ENCODE measurements at places on chromosomes 5 and 9. TPM values are rescaled to one million over a fixed set of nuclear protein-coding genes. Genes with fewer than 3 reads are reported as not detected.

GRCh38 chr9:36858805-36859375, 175.2 kb downstream of the PAX5 start:
- no peak for DNase-seq

GRCh38 chr5:87074934-87075541, 192.6 kb upstream of the RASA1 start:
- DNase-seq, result no peak

GABRA6 gene
- not detected for total RNA-seq

DNA sequence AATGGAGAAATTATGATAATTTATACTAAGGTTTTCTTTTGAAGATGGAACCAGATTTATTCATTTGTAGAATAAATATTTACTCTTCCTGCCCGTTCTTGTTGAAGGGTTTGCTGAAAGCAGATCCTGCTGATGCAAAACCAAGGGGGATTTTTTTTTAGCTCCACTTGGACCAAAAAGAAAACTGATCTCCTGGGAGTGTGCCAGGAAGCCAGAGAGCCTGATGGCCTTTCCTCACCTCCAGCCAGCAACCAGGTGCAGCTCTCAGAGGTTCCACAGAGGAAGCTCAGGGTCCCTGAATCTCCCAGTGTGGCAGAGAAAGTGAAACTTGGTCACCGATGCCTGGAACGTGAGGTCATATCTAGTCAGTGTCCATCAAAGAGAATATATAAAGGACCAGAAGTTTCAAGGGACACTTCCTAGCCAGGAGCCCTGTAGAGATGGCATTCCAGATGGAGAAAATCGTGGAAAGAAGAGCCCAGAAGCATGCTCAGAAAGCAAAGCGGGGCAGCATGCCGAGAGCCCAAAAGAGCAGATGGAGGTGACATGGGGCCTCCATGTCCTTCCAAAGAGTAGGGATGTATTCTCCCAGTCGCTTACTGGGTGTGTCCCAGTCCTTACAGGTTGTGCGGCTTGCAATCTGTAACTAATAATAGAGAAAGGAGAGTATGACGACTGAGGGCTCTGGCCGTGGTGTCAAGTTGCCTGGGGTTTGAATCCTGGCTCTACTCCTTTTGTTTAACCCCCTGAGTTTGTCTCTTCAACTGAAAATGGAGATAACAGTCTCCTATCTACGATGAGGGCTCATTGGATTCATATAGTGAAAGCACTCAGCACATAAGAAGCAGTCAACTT, 12.2 kb downstream of the AFAP1L1 start:
- no peak for DNase-seq

DNA sequence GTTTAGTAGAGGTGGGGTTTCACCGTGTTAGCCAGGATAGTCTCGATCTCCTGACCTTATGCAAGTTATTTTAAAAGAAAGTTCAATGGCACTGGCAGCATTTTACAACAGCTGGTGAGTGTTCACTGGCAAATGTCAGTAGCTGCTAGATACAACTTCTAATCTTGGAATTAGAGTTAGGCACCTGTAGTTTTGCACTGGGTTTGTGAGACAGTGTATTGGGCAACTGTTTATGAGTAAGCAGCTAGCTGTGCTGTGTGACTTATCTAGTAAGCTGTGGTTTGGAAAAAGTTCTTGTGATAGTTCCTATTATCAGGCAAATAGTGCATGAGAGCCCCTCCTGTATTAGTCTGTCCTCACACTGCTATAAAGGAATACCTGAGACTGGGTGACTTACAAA, 61.5 kb downstream of the UBE2QL1 start:
- no peak for DNase-seq

DNA sequence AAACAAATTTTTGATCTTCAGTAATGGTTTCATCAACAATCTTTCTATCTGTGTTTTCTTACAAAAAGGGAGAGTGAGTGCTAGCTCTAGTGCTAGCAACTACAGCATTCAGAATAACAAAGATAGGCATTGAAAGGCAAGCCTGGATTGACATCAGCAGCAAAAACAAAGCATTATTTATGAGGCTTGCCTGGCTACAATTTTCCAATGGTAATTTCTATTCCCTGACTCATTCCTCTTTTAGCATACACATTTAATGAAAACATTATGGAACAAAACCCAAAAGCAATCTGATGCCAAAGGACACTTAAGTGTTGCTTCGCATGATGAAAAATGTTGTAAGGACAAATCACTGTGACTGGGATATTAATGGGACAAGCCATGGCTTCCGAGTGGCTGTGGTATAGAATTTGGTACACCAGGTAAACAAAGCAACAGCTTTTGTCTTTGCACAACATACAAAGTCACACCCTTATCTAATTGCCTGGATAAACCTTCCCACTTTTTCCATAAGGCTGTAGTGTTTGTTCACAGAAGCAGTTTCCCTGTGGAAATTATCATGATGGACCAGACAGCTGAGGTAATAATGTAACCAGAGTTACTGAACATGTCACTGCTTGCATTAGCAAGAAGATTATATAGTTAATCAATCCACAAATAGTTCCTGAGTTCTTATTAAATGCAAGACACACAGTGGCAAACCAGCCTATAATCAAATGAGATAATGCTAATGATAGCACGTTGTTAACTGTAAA, 179.8 kb upstream of the EDIL3 start:
- DNase-seq, result no peak

- no peak for DNase-seq
Measured at GRCh38 chr9:7387840-7388239, 411.7 kb downstream of the DMAC1 start.

DNA sequence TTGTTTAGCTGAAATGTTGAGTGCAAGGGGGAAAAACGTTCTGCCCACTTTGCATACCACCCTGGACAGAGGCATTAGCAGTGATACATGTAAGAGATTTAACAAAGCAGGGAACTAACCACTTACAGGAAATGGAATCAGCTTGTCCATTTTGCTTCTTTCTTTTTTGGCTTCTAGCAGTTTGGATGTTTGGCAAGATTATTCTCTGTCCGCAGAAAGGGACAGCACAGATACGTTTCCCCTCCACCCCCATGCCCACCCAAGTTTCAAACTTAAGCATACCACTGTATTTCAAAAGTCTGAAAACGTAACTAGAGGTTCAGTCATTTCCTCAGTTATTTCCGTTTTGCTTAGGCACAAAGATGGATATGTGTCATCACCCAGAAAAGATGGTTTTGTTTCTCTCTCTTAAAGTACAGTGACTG, 118.4 kb downstream of the GDNF start:
- DNase-seq, result no peak

DNA sequence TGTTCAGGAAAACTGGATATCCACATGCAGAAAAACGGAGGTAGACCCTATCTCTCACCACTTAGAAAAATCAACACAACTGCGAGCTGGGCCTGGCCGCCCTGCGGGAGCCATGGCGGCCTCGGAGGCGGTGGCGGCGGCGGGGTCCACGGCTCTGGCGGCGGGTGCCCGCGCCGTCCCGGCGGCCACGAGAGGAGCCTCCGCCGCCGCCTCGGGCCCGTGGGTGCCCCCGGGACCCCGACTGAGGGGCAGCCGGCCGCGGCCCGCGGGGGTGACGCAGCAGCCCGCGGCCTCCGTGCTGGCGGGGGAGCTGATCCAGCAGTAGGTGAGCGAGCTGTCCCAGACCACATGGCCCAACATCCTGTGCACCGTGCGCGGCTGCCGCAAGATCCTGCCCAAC, 25.3 kb downstream of the FANCC start:
- DNase-seq, result no peak

SPAAR gene
- total RNA-seq, result not detected

PCDHB16 gene
- total RNA-seq, result 4.1 TPM

GRCh38 chr5:151139015-151139414, 18.6 kb downstream of the ANXA6 start:
- no peak for DNase-seq

DNA sequence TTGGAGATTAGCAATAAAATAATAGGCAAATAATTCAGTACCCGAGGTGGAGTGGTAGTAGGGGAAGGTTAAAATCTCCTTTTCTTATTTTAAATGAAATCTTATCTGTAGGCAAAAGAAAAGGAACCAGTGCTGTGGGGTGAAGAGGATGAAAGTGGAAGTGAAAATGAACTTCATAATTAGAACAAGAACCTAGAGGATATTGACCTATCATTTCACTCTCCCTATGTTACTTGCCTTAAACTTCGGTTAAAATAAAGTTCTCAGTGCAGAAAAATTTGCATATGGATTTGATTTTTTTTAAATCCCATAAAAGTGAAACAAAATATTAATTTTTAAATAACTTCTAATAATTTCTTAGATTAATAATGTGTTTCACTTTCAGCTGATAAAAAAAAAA, 1094.9 kb upstream of the C9orf72 start:
- DNase-seq, result no peak

IL33 gene
- total RNA-seq, result not detected

GRCh38 chr9:35749515-35750255, 598 bp downstream of the RGP1 start:
- DNase-seq, result no peak

SGCD gene
- not detected for total RNA-seq

GRCh38 chr5:38509185-38509584, 47.3 kb downstream of the LIFR start:
- no peak for DNase-seq
